ENCODE measurements at places on chromosomes 7 and 10.

GRCh38 chr10:79229071-79229541 lies 118.2 kb upstream of the PPIF start:
- no peak for DNase-seq

DNA sequence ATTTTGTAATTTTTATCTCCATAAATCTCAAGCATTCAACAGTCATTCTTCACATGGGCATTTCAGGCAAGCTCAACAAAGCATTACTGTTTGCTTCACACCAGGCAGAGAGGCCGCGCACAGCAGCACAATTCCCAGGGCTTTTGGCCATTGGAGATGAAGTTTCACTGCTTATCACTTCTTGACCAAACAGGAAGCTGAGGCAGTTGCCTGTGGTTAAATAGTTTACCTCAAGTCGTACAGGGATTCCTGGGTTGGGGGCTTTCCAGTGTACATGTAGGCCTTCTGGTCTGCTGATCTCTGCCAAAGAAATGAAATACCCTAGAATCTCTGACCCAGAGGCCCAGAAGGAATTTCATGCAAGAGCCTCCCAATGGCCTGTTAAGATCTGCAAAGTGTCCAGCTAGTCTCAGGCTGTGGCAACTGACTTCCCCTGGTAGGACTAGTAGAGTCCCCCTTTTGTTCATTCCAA lies 11.2 kb upstream of the PRDX3 start:
- no peak for DNase-seq

DNA sequence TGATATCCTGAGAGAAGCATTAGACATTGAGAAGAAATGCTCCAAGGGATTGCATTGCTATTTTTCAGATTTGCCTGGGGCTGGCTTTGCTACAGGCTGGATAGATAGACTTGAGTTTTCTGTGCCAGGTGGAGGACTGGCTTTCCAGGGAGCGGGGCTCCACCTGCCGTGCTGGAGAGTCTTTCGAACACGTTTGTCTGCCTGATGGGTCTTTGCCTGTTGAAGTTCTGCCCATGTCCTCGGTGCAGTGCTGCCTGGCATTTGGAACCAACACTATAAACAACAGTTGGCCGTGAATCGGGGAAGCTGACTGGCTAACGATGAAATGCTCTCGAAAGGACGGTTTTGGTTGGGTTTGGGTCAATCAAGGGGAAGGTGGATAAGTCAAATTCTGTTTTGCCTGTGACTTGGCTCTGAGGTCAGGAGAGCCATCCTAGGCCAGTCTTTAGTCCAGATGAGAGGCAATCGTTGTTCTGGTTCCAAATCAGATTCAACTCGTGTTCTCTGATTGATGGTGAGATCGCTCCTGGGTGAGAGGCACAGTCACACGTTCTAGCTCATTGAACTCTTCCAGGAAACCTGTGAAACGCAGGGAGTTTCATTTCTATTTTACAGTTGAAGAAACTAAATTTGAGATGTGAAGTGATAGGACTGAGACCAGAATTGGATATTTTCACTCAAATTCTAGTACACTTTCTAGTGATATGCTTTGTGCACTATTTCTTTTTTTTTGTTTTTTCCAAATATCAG lies 599.0 kb downstream of the TYW1 start:
- no peak for DNase-seq

GRCh38 chr7:1572111-1572822 lies 2.4 kb upstream of the PSMG3 start:
- no peak for DNase-seq
